ENCODE measurements at places on chromosomes 1 and 21.

- H3K36me3 ChIP-seq, result no peaks in the 10 kb centered on the region
- no peaks in the 10 kb centered on the region for H3K4me1 ChIP-seq
- peak; percentile 79 for DNase-seq
- H3K4me3 ChIP-seq, result peak overlapping the region; percentile 85
These were observed 59.8 kb upstream of the MORC3 start for GRCh38 chr21:36260030-36260787.

- no peak overlapping the region for H3K4me3 ChIP-seq
- H3K4me1 ChIP-seq, result peaks cover 20% of the 10 kb centered on the region
- no peaks in the 10 kb centered on the region for H3K27me3 ChIP-seq
- no peak for DNase-seq
- H3K27ac ChIP-seq, result no peak overlapping the region
These were observed 30.3 kb downstream of the TMCO4 start for GRCh38 chr1:19769211-19769932.

- peak; percentile 9 for DNase-seq
- H3K4me1 ChIP-seq, result peaks cover 11% of the 10 kb centered on the region
- no peaks in the 10 kb centered on the region for H3K27me3 ChIP-seq
- H3K4me3 ChIP-seq, result no peak overlapping the region
These were observed 14.9 kb upstream of the RAB42 start for GRCh38 chr1:28577052-28577678.

DNA sequence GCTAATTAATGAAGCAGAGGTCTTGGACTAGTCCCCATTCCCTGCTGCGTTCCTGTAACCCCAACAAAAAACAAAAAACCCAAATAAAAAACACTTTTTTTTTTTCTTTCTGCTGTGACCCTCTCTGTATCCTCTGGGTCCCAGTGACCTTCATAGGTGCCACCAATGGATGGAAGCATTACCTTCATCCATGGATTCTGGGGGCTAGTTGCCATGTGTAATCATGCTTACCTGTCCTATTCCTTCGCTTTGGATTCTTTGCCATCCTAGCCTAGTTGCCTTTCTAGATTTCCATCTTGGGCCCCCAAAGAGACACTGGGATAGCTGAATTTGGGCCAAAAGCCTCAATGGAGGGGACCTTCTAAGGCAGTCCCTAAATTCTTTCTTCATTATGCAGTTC, 1208.7 kb downstream of the BRINP3 start:
- H3K4me3 ChIP-seq, result no peak overlapping the region
- H3K27ac ChIP-seq, result no peak overlapping the region
- DNase-seq, result no peak
- no peaks in the 10 kb centered on the region for H3K36me3 ChIP-seq
- no peaks in the 10 kb centered on the region for H3K4me1 ChIP-seq

DNA sequence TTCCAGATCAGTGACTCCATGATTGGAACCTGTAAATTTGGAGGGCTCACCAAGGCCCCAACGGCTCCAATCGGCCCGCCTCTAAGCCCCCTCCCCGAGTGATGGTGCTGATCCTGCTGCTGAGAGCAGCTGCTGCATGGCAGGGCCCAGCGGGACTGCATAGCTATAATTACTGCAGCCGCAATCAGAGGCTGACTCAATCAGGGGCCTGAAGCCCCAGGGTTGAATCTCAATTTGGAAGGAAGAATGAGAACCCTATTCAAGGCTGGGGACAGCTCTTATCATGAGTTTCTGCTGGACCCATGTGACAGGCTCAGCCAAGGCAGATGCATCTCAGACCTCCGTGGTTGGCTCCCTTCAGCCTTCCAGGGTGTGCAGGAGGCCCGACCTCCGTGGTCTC, 42.8 kb upstream of the MAGOH start:
- DNase-seq, result no peak
- no peak overlapping the region for H3K27ac ChIP-seq
- H3K36me3 ChIP-seq, result no peaks in the 10 kb centered on the region
- no peaks in the 10 kb centered on the region for H3K27me3 ChIP-seq

DNA sequence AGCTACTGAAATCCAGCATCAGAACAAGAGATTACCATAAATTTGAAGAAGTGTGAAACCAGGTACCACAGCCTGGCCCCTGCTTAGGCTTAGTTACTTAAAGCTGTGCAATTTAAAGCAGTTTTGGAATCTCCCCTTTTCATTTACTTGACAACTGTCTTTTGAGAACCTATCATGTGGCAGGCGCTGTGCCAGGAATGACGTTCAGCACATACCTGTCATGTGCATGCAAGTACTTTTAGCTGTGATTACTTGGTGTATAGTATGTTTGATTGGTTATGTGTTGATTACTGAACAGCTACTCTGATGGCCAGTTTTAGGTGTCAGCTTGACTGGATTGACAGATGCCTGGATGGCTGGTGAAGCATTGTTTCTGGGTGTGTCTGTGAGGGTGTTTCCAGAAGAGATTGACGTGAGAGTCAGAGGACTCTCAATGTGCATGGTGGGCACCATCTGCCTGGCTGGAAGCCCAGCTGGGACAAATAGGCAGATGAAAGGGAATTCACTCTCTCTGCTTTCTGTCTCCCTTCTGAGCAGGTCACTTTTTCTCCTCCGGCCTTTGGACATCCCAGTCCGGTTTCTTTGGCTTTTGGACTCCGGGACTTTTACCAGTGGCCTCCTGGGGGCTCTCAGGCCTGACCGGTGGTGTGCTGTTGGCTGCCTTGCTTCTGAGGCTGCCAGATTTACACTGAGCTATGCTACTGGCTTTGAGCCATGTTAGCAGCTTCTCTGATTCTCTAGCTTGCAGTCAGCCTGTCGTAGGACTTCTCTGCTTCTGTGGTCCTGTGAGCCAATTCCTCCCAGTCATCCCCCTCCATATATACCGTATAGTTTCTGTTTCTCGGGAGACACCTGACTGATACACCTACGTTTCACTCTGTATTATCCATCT, 178.0 kb downstream of the RYR2 start:
- DNase-seq, result no peak
- no peak overlapping the region for H3K27ac ChIP-seq

DNA sequence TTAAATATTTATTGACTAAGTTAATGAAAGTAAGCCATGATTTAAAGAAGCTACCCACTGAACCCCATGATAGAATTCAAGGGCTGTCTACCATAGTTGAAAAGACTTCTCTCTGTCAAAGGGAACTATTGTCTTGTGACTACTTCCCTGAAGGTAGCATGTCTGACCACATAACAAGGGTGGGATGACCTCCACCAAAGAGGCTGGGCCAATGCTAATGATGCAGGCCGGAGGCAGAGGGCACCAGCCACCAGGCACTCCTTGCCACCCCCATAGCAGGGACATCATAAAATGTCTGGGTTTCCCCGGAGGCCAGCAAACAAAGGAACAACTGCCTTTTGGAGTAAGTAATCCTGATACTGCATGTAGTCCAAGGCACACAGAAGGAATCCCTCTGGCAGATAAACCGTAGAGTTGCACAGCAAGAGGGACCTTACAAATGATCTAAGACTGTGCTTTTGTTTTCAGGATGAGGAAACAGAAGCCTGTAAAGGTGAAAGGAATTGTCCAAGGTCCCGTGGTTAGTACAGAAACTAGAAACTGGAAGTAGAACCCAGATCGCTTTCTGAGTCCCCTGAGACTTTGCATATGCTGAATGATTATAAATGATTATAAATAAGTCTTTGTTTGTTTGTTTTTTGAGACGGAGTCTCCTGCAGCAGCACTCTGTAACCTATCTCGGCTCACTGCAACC, 33.5 kb upstream of the ITPKB start:
- no peak for DNase-seq
- no peaks in the 10 kb centered on the region for H3K36me3 ChIP-seq
- H3K27me3 ChIP-seq, result no peaks in the 10 kb centered on the region
- no peaks in the 10 kb centered on the region for H3K4me1 ChIP-seq
- H3K4me3 ChIP-seq, result no peak overlapping the region
- no peak overlapping the region for H3K27ac ChIP-seq

DNA sequence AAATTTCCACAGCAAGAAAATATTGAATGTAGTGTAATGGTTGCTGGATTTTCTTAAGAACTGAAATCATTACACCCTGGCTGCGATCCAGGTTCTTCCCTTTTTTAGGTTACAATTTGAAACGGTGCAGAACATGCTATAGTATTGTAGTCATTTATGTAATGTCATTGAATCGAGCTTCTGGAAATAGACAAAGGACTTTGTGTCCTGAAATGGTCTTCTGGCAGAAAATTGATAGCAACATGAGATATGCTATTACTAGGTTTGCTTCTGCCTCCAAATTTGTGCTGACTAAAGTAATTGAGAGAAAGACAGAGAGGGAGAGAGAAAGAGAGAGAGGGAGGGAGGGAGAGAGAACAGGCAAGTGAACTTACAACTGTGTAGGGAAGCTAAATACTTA, 146.2 kb upstream of the NFIA start:
- DNase-seq, result no peak
- no peaks in the 10 kb centered on the region for H3K36me3 ChIP-seq
- H3K27ac ChIP-seq, result no peak overlapping the region
- H3K4me1 ChIP-seq, result no peaks in the 10 kb centered on the region
- no peaks in the 10 kb centered on the region for H3K27me3 ChIP-seq
- H3K4me3 ChIP-seq, result no peak overlapping the region

GRCh38 chr1:109818988-109819764, 55.5 kb upstream of the EPS8L3 start:
- no peak overlapping the region for H3K27ac ChIP-seq
- H3K36me3 ChIP-seq, result no peaks in the 10 kb centered on the region
- DNase-seq, result no peak
- peaks cover 35% of the 10 kb centered on the region for H3K4me1 ChIP-seq
- no peaks in the 10 kb centered on the region for H3K27me3 ChIP-seq
- H3K4me3 ChIP-seq, result no peak overlapping the region

GRCh38 chr1:87600055-87600850, 271.6 kb downstream of the LMO4 start:
- H3K4me1 ChIP-seq, result no peaks in the 10 kb centered on the region
- no peak overlapping the region for H3K4me3 ChIP-seq
- no peaks in the 10 kb centered on the region for H3K27me3 ChIP-seq
- H3K36me3 ChIP-seq, result no peaks in the 10 kb centered on the region

DNA sequence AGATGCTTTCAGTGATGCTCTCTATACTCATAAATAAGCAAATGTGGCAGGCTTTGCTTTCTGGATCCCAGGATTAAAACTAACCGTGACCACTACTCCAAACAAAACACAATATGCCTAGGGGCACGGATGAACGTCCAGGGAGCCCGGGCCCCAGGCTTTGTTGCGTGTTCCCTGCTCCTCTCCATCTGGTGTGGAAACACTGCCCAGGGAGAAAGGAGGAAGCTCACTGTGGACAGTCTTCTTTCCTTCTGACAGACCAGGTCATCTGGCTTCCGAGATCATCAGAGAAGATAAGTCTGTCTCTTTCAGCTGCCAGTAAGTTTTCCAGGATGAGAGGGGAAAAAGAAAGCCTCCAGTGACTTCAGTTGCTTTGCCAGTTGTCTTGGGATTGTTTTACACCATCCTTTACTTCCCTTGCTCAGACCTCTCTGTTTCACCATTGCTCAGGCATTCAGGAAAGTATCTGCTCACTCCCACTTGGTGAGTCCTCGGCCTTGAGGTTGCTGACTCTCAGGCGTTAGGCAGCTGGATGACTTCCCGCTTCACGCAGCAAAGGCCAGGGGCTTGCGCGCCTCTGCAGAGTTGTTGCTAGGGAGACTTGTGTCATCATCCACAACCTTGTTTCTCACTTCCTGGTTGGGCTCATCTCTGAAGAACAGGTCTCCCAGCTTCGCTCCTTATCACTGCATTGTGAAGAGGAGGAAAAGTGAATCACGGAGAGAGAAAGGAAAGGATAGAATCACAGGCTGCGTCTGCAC, 20.6 kb upstream of the PGD start:
- H3K4me3 ChIP-seq, result no peak overlapping the region
- no peaks in the 10 kb centered on the region for H3K36me3 ChIP-seq
- no peaks in the 10 kb centered on the region for H3K27me3 ChIP-seq
- H3K27ac ChIP-seq, result peak overlapping the region; percentile 39
- peak; percentile 30 for DNase-seq

DNA sequence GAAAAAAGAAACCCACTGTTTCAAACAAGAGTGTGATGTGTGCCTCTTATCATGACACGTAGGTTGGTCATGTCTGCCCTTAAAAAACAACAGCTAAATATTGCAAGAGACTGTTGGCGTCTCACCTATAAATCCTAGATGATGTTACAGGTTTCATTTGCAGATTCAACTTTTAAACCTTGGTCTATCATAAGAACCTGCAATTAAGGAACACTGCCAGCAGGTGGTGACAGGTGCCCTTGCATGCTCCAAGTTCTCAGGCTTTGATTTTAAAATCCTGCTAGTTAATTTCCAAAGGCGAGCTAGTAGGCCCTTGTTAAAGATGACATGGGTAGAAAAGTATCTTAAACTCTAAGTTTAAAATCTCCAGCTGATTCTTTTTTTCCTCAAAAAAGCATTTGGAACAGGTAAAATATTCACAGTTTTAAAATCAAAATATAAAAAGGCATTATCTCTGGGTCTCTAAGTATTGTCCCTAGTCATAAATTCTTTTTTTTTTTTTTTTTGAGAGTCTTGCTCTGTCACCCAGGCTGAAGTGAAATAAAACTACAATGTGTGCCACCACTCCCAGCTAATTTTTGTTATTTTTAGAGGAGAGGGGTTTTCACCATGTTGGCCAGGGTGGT, 39.1 kb downstream of the CLSTN1 start:
- H3K36me3 ChIP-seq, result no peaks in the 10 kb centered on the region
- H3K4me1 ChIP-seq, result peaks cover 6% of the 10 kb centered on the region
- H3K4me3 ChIP-seq, result no peak overlapping the region
- peak; percentile 66 for DNase-seq
- H3K27ac ChIP-seq, result no peak overlapping the region

- H3K4me3 ChIP-seq, result no peak overlapping the region
- H3K27me3 ChIP-seq, result no peaks in the 10 kb centered on the region
- peaks cover 19% of the 10 kb centered on the region for H3K4me1 ChIP-seq
- no peaks in the 10 kb centered on the region for H3K36me3 ChIP-seq
These were observed 163.0 kb upstream of the EDN2 start for GRCh38 chr1:41647221-41648135.

DNA sequence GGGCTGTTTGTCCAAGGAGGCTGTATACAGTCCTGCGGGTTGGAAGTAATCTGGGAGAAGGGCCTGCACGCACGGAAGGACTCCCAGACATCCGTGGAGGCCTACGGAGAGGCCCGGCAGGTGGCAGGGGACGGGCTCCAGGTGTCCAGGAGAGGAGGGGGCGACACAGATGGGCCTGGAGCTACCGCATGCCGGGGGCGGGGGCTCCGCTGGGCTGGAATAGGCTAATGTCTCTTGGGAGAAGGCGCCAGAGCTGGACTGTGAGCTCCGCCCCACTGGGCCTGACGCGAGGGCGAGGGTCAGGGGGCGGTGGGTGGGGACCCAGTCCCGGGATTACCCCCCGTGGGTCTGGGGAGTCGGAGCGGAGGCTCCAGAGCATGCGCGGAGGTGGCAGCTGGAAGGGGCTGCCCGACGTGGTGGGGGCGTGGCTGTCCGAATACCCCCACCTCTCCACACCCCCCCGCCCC, 659 bp downstream of the AGO1 start:
- no peak overlapping the region for H3K27ac ChIP-seq
- H3K4me1 ChIP-seq, result no peaks in the 10 kb centered on the region
- no peaks in the 10 kb centered on the region for H3K27me3 ChIP-seq

- no peaks in the 10 kb centered on the region for H3K27me3 ChIP-seq
- peak; percentile 68 for DNase-seq
- H3K27ac ChIP-seq, result peak overlapping the region; percentile 39
- H3K36me3 ChIP-seq, result no peaks in the 10 kb centered on the region
- peak overlapping the region; percentile 41 for H3K4me3 ChIP-seq
- H3K4me1 ChIP-seq, result peaks cover 25% of the 10 kb centered on the region
These were observed 19.3 kb upstream of the TBX19 start for GRCh38 chr1:168261390-168261789.
